ENCODE measurements at places on chromosomes 7 and 10.

DNA sequence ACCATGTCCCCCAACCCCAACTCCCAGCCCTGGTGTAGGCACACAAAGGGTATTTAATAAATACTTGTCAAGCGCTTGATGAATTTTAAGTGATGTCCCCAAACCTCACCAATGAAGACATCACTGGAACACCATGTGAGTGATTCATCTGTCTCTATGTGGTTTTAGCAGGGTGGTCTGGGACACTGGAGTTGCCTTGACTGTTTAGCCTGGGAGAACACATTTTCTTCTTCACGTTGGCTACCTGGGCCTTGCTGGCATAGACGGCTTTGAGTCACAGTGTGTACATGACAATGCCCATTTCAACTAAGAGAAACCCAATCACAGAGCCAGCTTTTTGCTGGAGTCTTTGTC, 24.8 kb upstream of the SHH start:
- no peak for DNase-seq

DNA sequence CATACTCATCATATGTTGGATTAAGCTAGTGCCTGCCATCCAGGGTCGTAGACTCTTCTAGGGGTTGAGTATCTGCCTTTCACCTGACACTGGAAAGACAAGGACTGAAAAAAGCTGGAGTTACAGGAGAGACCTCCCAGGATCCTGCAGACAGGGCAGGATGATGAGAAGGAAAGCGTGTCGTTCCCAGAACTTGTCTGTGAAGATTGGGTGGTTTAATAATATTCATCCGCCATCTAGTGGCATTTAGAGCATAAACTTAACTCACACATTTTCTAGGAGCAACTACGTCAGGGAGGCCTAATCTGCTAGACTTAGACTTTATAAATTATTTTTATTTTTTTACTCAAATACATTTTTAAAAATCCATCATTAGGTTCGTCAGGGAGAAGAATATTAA, 59.6 kb downstream of the ADRB1 start:
- peak; percentile 30 for DNase-seq

GRCh38 chr10:57663401-57663800, 604.3 kb downstream of the IPMK start:
- DNase-seq = no peak

GRCh38 chr10:14389981-14390590, 59.4 kb upstream of the FRMD4A start:
- peak; percentile 84 for DNase-seq

DNA sequence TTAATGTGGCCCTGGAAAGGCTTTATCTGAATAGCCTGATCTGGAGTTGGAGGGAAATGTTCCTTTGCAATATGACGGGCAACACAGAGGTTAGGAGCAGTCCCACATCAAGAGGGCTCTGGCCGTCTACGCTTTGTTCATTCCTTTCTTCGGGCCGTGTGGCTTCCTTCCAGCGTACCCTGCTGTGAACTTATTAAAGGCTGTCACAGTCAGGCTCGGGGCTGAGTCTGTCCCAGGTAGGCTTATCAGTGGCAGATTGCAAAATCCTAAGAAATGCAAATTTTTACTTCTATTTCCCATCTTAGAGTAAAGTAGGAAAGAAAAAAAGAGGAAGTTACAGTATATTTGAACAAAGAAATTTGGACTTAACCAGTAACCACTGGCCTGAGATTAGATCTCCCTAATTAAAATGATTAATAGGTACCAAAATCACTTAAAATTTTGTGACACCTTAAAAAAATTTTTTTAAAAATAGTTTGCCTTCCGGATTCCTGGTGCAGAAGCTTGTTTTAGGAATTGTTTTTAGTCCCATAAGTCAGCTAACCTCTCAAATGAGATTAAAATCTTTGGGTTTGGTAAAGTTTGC, 453.1 kb upstream of the MKI67 start:
- DNase-seq = no peak

DNA sequence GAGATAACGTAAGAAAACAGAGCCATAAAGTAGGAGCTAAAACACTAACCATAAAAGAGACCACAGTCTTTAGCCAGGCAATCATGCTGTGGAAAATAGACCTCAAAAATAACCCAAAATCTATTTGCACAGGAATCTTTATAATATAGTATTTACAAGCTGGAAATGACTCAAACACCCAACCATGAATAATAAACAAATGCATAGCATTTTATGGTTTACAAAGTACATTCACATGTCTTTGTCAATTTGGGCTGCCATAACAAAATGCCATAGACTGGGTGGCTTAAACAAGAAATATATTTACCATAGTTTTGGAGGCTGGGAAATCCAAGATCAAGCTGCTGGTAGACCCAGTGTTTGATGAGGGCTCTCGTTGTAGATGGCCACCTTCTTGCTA, 65.5 kb upstream of the GRB10 start:
- DNase-seq = no peak

DNA sequence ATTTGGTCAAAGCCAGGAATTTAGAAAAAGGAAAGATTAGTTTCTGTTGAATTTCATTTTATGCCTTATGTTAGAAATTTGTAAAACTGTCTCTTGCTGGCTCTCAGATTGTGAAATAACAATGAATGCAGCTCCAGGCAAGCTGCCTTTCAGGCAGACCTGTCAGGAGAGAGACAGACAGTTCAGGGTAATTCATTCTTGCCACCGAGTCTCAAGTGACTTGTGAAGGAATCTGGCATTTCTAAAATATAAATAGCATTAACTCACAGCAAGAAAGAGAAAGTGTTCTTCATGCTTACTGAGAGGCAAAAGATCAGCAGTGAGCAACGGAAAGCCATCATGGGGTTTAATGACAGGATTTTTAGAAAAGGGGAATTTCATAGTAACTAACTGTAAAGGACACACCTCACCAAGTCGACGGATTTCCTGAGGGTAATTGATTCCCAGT, 442.3 kb upstream of the AKR1E2 start:
- DNase-seq = no peak

GRCh38 chr10:113202011-113202410, 252.0 kb downstream of the TCF7L2 start:
- no peak for DNase-seq

DNA sequence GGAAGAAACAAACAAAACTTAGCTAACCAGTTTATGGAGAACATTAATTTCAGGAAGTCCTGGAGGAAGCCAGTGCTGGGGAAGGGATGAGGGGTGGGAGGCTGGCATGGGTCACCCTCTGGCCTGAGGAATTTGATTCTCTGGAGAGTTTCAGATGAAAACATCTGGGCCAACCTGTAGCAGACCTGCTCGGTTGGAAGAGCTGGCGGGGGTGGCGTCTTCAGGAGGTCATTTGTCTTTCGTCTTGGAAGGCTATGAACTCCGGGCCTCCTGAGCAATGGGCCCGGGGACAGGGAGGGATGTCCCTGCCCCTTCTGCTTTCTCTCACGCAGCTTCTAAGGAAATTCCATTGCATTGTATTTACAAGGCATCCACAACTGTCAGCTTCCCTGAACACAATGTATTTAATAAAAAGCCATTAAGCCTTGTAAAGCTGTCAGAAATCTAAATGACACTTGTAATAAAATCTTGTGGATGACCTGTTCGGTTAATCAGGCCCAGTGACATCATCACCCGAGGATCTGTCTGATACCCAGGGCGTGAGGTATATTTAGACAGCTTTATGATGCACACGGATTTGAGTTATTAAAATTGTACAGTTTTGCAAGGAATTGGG, 250.5 kb downstream of the RAB11FIP2 start:
- no peak for DNase-seq
